NCI-H82 (cell line): ENCODE measurements at places on chromosomes 1 and 21.

GRCh38 chr1:232282498-232282897 is 347.4 kb downstream of the SIPA1L2 start:
- DNase-seq = no peak

GRCh38 chr1:61444288-61444687 is 280.7 kb downstream of the TM2D1 start:
- no peak for DNase-seq

GRCh38 chr1:7975212-7975865 is 13.8 kb downstream of the PARK7 start:
- DNase-seq = peak; percentile 88

DNA sequence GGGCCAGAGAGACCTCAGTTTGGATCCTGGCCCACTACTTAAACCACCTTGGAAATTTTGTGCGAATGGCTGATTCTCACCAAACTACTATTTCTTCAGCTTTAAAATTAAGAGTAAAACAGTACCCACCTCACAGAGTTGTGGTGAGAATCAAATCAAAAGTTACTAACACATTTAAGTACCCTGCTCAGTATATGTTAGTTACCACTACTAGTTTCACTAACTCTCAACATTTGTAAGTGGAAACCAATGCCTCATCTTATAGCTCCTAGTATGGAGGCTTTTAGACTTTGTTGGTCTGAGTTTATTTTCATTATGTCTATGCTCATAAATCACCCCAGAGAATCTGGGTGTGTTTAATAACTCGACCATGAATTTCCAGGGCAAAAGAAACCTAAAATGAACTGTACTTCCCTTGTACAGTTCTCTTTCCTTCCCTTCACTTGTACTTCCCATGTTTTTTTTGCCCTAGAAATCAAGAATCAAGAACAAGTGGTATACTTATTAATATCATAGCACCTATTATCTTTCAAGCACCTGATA is 11.6 kb upstream of the SERBP1 start:
- no peak for DNase-seq

- DNase-seq = no peak
These were observed 699.2 kb downstream of the KCNT2 start for GRCh38 chr1:195909061-195909460.

- DNase-seq = no peak
These were observed 13.4 kb upstream of the PIAS3 start for GRCh38 chr1:145871994-145872924.

- peak; percentile 11 for DNase-seq
These were observed 90.4 kb downstream of the TIAM1 start for GRCh38 chr21:31253684-31254083.

DNA sequence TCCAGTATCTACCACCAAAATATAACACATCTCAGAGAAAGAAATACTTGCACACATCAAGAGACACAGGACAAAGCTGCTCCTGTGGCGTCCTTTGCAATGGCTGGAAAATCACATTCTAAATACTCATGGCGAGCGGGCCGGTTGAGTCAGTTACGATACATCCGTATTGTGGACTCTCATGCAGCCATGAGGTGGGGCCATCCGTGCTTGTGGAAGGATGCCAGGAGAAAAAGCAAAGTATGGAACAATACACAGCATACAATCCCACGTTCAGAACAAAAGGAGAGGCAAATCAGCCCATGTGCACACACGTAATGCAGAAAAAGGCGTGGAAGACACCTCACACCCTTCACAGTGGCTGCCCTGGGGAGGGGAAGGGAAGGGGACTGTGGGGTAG is 13.1 kb downstream of the ATP13A2 start:
- no peak for DNase-seq

DNA sequence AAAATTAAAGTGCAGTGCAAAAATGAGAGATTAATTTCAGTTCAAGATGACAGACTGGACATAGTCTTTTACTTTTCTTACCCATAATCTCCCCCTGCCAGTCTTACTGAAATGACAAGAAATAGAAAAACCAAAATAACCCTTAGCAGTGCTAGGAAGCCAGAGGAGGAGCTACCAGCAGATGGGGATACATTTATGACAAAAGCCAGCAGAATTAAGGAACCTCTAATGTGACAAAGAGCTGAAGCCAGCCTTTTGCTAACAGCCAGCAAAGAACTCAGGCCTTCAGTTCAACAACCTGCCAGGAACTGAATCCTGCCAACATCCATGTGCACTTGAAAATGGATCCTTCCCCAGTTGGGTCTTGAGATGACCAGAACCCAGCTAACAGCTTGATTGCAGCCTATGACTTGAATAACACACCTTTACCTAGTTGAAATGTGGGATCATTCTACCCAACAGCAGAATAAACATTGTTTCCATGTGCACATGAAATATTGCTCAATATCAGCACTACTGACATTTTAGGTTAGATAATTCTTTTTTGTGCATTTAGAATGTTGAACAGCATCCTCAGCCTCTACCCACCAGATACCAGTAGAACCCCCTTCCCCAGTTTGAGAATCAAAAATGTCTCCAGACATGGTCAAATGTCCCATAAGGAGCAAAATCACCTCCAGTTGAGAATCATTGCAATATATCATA is 7.9 kb upstream of the TRAF5 start:
- DNase-seq = no peak

- DNase-seq = peak; percentile 89
These were observed 498 bp downstream of the GNAT2 start for GRCh38 chr1:109618661-109619575.

DNA sequence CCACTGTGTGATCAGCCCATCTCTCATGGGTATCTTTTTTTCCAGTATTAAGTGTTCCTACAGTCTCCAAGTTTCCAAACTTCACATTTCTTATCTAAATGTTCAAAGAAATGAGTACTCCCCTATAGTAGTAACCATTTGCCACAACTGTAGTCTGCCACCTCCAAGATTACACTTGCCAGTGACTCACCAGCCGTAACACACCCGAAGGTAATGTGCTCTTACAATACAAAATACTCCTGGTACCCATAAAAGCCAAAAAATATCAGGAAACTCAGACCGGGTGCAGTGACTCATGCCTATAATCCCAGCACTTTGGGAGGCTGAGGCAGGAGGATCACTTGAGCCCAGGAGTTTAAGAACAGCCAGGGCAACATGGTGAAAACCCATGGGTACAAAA is 20.5 kb upstream of the ZNF496 start:
- no peak for DNase-seq

GRCh38 chr21:18549214-18549905 is 145.8 kb upstream of the TMPRSS15 start:
- peak; percentile 13 for DNase-seq

GRCh38 chr21:36658926-36659325 is 40.0 kb upstream of the SIM2 start:
- no peak for DNase-seq

DNA sequence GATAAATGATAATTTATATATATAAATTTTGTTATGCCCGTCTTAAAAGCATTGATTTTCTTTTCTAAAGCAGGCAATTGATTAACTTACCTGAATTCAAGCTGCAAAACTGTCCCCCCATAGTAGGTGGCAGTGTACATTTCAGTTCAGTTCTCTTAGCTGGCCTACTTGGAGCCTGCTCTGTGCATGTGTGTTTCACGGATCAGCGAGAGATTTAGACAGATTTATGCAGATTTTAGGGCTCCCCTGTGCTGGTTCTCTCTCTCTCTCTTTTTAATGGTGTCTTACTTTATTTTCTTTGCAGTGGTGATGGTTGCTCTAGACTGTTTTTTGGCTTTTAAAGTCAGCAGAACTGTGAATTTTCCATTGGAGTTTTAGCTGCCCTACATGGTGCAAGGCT is 30.7 kb downstream of the CLIC4 start:
- DNase-seq = peak; percentile 36

GRCh38 chr1:114088392-114089299 is 65.0 kb downstream of the SYT6 start:
- no peak for DNase-seq

DNA sequence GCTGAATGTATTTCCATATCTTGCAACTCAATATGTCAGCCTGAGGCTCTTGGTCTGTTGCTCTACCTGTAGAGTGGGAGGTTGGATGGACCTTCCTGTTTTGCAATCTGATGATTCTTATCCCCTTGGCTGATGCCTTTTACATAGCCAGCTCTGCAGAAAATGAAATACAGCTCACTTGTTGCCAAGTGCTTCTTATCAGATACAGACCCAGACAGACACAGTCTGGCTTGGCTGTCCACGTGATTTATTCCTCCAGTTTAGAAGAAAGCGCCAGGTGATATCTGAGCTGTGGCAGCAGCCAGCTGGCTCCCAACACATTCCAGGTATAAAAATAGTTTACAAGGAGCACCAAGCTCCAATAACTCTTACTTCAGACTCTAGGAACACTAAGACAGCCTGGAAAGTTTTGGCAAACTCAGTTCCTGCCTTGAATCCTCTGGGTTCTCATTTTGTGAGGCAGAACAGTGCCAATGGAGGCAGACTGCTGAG is 479.2 kb upstream of the USP24 start:
- DNase-seq = no peak

GRCh38 chr1:60088620-60089155 is 15.1 kb upstream of the C1orf87 start:
- DNase-seq = no peak

DNA sequence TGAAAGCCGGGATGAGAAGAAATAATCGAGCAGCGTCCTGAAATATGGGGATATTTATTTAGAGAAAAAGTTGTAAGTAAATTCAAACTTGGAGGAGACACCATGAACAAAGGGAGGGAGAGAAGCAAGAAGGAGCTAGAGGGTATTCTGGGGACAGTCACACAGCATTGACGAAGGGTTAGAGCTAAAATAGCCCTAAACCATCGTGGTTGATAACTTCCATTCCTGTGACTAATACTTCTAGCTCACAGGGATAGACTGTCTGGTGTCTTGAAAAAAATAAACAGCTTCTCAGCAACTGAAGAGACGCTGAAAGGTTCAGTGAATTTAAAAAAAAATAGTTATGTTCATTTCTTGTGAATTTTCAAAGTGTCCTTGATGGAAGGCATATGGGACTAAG is 86.7 kb downstream of the LRRC53 start:
- DNase-seq = no peak

GRCh38 chr21:18269856-18270255 is 25.2 kb downstream of the CHODL start:
- no peak for DNase-seq

- DNase-seq = no peak
These were observed 55.8 kb downstream of the H3-3A start for GRCh38 chr1:226118357-226118756.

- no peak for DNase-seq
These were observed 9.1 kb downstream of the RHOC start for GRCh38 chr1:112697781-112698201.

DNA sequence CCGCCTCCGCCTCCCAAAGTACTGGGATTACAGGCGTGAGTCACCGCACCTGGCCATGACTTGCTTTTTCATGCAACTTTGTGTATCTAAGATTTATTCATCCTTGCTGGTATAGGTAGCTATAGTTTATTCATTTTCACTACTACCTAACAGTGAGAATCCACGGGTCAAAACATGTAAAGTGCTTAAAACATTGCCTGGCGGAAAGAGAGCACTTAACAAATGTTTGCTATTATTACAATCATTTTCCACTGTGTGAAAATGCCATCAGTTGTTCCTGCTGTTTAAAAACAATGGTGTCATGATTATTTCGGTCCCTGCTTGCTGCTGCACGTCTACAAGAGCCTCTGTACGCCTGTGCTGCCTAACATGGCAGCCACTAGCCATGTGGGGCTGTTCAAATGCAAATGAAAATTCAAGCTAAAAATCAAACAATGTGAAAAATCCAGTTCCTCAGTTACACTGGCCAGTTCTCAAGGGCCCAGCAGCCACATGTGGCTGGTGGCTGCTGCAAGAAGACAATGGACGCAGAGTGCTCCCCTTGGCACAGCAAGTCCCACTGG is 65.1 kb downstream of the CLSTN1 start:
- no peak for DNase-seq
